ENCODE measurements at places on chromosomes 7 and 10.

GRCh38 chr7:116230191-116231005 lies 20.1 kb downstream of the TES start:
- no peak for DNase-seq

DNA sequence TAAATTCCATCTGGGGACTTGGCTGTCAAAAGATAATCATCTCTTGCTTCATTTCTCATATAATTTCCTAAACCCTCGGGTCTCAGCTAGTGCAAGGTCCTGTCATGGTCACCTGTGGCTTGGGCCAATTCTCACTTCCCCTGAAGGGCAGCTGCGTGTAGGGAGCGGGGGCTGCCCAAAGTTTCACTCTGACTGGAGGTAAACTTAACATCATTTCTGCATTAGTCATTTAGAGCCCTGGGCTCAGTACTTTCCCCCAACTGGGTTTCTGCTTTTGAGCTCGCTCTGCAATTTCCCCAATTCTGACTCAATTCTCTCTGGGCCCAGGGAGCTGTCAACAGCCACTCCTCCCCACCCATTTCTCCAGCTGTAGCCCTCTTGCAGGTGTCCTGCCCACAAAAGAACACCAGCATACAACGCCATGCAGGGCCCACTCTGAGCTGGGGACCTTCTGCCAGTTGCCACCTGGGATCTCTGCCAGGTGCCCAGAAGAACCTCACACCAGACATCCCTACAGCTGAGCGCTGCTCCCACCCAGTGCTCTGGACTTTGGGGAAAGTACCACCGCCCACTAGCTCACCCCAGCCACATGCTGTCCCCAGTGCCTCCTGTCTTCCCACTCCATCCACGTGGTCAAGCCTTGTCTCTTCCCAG lies 37.9 kb downstream of the VOPP1 start:
- no peak for DNase-seq

DNA sequence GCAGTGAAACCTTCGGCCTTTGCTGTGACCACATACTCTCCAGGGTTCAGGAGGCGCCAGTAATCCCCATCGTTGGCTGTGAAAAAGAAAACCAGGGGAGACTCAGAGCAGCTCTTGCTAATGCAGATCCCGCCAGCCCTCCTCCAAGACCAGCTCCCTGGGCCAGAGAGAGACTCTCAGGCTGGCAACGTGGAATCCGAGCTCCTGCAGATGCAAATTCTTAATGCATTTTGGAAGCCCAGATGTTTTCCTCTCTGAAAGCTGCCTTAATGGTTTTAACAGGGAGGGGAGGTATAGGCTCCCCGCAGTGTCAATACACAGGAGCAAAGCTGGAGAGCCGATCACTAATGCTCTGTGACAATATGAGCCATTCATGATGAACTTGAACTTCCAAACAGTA lies 80.8 kb downstream of the GPR26 start:
- DNase-seq, result no peak

DNA sequence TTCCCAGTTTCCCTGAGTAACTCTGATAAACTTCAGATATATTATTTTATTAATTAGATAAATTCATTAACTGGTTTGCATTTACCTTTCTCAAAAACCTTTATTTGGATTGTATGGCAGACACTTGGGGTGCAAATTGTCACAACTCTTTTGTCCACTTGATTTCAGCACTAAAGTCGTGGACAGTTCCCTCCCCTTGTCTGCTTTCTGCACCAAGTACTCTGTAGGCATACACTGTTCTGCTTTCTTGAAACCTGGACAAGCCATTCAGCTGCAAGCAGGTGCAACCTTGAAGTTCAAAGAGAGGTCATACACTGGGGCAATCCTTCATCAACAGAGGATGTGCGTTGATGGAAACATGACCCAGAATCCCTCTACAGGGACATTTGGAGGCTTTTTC lies 162.9 kb downstream of the ARL5B start:
- no peak for DNase-seq

GRCh38 chr7:70700941-70701425 lies 431.0 kb upstream of the GALNT17 start:
- DNase-seq, result no peak

- no peak for DNase-seq
These were observed 169.6 kb downstream of the SRPK2 start for GRCh38 chr7:105218939-105219770.

- peak; percentile 36 for DNase-seq
These were observed 34.2 kb downstream of the PARD3 start for GRCh38 chr10:34780818-34781380.

DNA sequence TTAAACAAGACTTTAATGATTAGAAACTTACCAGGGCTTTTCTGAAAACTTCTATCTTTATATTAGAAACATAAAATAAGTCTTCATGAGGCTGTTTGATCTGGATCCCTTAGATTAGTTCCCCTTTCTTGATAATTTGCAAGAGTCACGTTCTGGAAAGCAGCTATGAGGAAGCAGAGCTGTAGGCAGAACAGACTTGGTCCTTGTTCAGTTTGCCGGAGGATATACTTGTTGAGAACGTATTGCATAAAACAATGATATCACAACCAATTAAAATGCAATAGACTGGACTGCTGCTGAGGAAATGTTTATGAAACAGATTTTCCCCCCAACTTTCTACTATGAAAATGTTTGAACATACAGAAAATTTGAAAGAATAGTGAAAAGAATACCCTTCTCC lies 2.8 kb downstream of the SAMD9L start:
- DNase-seq, result no peak

- DNase-seq, result no peak
These were observed 13.4 kb downstream of the STEAP1B start for GRCh38 chr7:22486597-22486996.

DNA sequence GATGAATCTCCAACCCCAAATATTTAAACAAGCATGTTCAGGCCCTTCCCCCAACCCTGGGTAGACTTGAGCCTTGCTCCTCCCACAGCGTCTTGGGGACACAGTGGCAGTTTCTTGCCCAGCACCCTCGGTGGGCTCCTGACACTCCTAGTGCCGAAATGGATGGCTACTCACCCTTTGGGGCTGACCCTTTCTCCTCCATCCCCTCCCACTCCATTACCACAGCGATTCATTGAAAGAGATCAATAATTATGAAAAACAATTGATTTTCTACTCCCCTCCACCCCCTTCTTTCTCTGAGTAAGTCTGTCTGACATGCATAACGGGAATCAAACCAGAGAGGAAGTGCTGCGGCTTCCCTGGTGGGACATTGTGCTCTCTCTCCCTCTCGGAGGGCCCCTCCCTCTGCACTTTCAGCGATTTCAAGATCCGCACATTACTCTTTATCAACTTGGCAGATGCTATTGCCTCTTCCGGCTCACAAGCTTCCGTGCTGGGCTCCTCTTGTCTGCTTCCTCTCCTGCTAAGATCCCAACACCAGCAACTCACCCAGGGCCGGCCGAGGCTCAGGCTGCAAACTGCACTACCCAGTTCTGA lies 79.0 kb upstream of the PLXNA4 start:
- DNase-seq, result peak; percentile 53

- no peak for DNase-seq
These were observed 25.5 kb upstream of the ECHDC3 start for GRCh38 chr10:11716686-11717085.

- DNase-seq, result no peak
These were observed 386.0 kb upstream of the SHH start for GRCh38 chr7:156198277-156198676.

DNA sequence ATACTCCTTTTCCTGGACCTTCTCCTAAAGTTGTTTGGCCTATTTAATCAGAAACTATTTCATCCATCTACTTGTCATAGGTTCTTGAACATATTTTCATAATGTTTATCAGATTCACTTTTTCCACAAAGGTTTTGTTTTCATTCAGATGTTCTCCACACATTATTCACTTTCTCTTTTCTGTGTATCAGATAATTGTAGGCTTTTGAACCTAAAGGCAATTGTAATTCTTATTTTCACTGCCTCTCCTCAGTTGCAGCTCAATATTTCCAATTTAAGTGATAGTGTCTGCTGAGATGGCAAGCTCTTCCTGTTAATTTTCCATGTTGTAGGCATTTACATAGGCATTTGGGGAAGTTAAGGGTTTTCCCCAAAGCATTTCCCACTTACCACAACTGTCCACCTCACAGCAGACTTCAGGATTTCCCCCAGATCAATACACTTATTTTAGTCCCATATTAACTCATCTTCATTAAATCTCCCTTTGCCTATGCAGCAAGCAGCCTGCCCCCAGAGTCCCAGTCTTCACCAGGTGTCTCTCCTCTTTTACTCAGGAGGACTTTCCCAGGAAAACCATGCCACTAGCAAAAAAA lies 12.3 kb upstream of the IKZF1 start:
- DNase-seq, result no peak

DNA sequence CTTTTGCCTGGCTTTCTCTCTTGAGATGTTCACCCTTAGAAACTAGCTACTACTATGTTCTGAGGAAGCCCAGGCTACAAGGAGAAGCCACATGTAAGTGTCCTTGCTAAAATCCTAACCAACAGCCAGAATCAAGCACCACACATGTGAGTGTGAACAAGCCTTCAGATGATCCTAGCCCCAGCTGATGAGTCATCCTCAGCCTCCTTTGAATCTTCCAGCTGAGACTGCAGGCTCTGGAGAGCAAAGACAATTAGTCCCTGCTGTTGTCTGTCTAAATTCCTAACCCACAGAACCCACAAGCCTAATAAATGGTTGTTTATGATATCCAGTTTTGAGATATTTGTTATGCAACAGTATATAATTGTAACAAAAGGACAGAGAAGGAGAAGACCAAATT lies 92.8 kb upstream of the TAC1 start:
- DNase-seq, result peak; percentile 89

- DNase-seq, result no peak
These were observed 166.4 kb downstream of the MAD1L1 start for GRCh38 chr7:2066251-2066919.

GRCh38 chr10:45463244-45464116 lies 89.5 kb downstream of the ALOX5 start:
- no peak for DNase-seq

DNA sequence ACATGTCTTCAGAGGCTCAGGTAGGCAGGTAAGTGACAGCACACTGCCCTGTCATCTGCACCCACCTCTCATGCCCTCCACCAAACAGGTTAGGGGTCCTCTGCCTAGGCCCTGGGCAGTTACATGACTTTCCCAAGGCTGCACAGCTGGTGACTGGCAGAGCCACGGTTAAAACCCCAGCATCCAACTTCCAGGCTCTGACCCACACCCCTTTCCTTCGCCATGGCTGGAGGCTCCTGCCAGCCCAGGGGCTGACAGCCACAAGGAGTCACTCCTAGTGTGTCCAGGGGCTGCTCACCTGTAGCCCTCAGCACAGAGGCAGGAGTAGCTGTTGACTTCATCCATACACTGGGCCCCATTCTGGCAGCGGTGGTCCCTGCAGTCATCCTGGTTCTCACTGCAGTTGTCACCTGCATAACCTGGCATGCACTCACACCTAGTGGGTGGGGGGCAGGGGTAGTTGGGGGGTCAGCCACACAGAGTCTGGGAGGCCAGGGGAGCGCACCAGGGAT lies 175.0 kb downstream of the SLIT1 start:
- no peak for DNase-seq

DNA sequence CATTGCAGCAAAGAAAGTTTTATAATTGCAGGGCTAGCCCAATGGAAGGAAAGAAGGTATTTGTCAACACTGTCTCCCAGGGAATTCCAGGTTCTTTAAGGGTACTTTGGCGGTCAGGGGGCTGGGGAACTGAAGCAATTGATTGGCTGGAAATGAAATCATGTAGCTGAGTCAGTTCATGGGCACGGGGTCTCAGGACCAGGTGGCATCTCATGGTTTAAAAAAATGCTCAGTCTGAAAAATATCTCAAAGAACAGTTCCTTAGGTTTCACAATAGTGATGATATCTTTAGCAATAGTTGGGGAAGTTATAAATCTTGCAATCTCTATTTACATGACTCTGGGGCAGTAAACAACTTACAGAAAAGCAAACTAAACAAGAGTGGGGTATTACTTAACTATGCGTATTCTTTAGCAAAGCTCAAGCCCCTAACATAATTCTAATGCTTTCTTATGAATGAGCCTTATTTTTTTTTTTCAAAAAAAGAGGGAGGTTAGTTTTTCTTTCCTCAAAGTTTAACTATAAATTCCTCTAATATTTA lies 376.9 kb upstream of the NRG3 start:
- DNase-seq, result no peak

DNA sequence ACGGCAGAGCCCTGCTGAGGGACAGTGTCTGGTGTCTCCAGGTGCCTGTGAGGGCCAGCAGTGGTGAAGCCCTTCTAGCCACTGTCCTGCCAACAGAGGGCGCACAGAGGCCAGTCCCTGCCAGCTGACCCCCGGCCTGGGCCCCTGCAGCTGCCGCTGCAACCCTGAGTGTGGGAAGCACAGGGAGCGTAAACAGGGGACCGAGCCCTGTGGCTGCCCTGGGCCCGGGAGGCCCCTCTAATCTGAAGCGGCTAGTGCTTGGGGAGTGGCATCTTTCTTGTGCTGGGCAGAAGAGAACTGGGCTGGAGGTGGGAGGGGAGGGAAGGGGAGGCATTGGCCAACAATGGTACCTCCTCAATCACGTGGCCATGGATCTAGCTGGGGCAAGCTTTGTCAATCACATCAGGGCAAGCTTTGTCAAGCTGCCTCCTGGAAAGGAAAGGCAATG lies 34.6 kb downstream of the TRIM8 start:
- no peak for DNase-seq

DNA sequence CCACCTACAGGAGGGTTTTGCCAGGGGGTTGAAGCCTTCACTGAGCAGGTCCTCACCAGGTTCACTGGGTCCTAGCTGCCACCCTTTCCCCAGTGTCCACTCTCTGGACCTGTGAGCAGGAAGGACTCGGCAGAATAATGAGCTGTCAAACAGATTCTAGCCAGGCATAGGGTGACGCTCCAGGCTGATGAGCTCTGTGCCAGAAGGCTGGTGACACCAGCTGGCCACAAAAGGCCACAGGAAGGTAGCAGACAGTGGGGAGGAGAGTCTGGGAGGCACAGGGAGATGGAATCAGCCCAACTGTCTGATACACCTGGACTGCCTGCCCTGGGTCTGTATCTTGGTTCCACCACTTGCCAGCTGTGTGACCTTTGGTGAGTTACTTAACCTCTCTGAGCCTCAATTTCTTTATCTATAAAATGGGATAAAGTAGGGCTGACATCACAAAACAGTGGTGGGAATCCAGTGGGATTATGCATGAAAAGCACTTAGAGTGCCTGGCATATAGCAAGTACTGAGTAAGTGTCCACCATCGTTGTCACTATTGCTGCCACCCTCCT lies 26.7 kb upstream of the NDST2 start:
- no peak for DNase-seq

GRCh38 chr7:51689547-51689946 lies 372.9 kb upstream of the COBL start:
- DNase-seq, result no peak

DNA sequence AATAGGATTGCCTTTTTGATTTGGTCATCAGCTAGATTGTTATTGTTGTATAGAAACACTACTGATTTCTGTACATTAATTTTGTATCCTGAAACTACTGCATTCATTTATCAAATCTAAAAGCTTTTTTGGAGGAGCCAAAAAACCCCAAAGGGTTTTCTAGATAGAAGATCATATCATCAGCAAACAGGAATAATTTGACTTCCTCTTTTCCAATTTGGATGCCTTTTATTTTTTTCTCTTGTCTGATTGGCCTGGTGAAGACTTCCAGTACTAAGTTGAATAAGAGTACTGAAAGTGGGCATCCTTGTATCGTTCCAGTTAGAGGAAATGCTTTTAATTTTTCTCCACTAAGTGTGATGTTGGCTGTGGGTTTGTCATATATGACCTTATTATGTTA lies 10.6 kb upstream of the ENTPD7 start:
- no peak for DNase-seq

GRCh38 chr7:47366211-47366610 lies 215.7 kb downstream of the TNS3 start:
- no peak for DNase-seq

GRCh38 chr10:34775044-34775637 lies 40.0 kb downstream of the PARD3 start:
- DNase-seq, result no peak

- no peak for DNase-seq
These were observed 125.3 kb upstream of the SGCE start for GRCh38 chr7:94781236-94781635.
